ENCODE measurements at places on chromosomes 5 and 9.

DNA sequence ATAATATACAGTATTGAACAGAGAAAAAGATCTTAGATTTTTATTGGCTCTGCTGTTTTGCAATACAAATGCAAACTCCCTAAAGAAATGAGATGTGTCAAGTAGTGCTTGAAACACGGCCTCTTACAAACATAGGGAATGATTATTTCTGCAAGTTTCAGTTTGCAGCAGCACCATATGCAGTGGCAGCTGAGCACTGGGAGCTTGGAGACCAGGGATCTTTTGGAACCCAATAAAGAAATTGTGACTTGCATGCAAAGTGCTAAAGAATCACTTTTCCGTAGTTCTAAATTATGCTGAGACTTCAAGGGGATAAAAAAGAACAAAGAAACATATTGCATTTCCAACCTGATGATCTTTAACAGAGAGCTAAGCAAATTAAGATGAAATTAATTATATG, 674.6 kb upstream of the ZNF608 start:
- no peak for DNase-seq

GRCh38 chr5:132046880-132047299, 13.6 kb upstream of the IL3 start:
- DNase-seq: no peak

- DNase-seq: no peak
Measured at GRCh38 chr9:69549310-69550202, 122.6 kb downstream of the APBA1 start.

GRCh38 chr5:109723606-109724005, 33.9 kb downstream of the MAN2A1 start:
- no peak for DNase-seq

GRCh38 chr9:105144076-105144475, 100.4 kb upstream of the SLC44A1 start:
- DNase-seq: no peak

DNA sequence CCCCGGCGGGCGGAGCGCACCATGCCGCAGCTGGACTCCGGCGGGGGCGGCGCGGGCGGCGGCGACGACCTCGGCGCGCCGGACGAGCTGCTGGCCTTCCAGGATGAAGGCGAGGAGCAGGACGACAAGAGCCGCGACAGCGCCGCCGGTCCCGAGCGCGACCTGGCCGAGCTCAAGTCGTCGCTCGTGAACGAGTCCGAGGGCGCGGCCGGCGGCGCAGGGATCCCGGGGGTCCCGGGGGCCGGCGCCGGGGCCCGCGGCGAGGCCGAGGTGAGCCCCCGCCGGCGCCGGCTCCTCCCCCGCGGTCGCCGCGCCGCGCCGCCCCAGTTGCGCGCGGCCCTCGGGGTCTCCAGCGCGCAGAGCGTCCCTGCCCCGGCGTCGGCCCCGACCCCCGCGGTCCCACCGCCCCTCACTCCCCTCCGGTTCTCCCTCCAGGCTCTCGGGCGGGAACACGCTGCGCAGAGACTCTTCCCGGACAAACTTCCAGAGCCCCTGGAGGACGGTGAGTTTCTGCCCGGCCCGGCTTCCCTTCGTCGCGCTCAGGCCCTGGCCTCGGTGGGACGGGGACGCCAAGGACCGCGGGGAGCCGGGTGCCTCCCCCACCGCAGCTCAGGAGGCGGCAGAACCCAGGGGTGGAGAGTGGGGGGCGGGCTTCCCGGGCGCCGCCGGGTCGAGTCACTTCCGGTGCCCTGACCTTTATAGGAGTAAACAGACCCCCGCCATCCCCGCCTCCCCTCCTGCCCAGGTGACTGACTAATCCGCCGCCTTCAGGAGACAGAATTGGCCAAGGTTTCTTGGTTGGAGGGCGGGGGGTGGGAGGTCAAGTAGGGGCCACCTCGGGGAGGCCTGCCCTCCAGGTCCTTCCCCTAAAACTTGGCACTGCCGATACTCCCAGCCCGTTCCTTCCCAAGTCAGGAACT, 665 bp downstream of the TCF7 start:
- no peak for DNase-seq

GRCh38 chr5:172438319-172438668, 16.0 kb downstream of the SH3PXD2B start:
- DNase-seq: no peak

GRCh38 chr5:53469946-53470687, 10.3 kb upstream of the FST start:
- DNase-seq: no peak

DNA sequence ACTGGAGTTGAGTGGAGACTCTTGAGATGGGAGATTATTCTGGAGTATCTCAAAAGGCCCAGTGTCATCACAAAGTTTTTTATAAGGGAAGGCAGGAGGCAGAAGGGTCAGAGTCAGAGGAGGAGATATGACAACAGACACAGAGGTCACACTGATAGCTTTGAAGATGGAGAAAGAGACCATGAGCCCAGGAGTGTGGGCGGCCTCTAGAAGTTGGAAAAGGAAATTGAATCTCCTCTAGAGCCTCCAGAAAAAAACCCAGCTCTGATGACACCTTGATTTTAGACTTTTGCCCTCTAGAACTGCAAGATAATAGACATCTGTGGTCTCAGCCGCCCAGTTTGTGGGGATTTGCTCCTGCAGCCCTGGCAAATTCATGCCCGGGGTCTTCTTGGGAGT, 64.8 kb upstream of the SPTLC1 start:
- no peak for DNase-seq

DNA sequence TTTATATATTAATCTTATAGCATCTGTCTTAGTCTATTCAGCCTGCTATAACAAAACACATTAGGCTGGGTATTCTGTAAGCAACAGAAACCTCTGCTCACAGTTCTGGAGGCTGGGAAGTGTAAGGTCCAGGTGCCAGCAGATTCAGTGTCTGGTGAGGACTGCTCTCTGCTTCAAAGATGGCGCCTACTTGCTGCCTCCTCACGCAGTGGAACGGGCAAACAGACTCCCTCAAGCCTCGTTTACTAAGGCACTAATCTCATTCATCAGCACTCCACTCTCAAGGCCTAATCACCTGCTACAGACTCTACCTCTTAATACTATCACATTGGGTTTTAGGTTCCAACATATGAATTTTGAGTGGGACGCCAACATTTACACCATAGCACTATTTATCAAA, 5.2 kb upstream of the TBC1D2 start:
- DNase-seq: no peak

- no peak for DNase-seq
Measured at GRCh38 chr9:134353539-134353938, 27.3 kb downstream of the RXRA start.

- DNase-seq: no peak
Measured at GRCh38 chr5:145465474-145466263, 369.5 kb downstream of the PRELID2 start.

GRCh38 chr9:114026335-114026734, 51.8 kb downstream of the AMBP start:
- no peak for DNase-seq

- DNase-seq: no peak
Measured at GRCh38 chr5:78429332-78429980, 69.0 kb downstream of the SCAMP1 start.

- no peak for DNase-seq
Measured at GRCh38 chr5:81162501-81162900, 70.6 kb upstream of the CKMT2 start.

DNA sequence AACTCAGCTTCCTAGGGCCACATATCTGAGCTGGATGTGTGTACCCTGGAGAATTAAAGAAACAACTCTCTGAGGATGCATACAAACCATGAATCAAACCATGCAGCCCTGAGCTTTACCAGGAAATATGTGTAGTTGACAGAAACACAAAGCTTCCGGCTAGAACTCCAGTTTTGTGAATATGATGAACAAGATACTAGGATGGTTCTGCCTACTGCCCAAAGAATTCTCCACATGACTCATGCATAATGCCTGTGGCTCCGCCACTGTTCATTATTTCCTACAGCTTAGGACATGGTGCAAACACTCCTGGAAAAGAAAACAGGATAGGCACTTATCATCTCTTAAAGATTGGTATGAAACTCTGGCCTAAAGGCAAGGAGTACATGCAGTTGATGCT, 343.4 kb downstream of the DNAH5 start:
- DNase-seq: no peak

GRCh38 chr5:148732692-148733091, 78.4 kb upstream of the HTR4 start:
- DNase-seq: no peak

- no peak for DNase-seq
Measured at GRCh38 chr9:86303316-86303975, 21.1 kb upstream of the ISCA1 start.

- DNase-seq: no peak
Measured at GRCh38 chr9:91516777-91517176, 93.1 kb upstream of the NFIL3 start.

DNA sequence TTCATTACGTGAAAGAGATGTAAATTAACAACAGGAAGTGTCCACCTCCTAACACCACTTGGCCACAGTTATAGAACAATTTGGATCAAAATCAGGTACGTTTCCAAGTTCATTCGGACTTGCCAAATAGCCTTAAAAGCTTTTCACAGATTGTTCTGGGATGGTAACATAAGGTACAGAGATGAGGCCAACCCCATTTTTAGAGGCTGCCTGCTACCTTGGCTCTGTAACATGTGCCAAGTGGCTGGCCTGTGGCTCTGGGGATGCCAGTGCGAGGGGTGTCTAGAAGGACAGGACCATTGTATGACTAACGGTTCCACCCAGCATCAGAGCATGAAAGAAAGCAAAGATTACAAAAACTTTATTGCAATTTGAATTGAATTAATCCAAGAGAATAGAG, 91.0 kb downstream of the LHFPL2 start:
- DNase-seq: no peak

GRCh38 chr5:150519560-150519945, 11.6 kb downstream of the NDST1 start:
- DNase-seq: no peak

- DNase-seq: no peak
Measured at GRCh38 chr5:39440192-39440957, 15.6 kb upstream of the DAB2 start.

DNA sequence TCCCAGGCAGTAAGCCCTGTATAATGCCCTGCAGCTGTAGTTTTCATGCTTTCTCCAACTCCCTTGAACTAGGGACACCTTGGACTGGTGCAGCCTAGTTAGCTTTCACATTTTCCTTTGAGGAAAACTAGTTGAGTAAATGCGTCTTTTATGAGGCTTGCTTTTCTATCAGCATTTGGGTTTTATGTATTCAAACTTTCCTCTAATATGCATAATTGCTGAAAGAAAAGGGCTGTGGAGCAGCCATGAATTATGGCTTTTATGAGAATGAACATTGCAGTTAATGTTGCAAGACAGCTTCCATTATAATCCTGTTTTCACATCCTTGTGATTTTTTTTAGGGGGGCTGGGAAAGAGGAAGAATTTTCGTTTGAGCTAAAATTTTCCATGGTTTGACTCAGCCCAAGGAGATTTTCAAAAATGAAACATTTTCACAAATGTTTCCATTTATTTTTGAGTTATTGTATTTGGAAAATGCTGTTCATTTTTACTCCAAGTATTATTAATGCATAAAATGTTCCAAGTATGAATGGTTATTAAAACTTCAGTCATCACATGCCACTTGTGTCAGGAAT, 57.9 kb upstream of the PPP3R2 start:
- DNase-seq: no peak

- DNase-seq: no peak
Measured at GRCh38 chr9:70964861-70965260, 156.6 kb downstream of the TRPM3 start.

- no peak for DNase-seq
Measured at GRCh38 chr5:132235340-132235739, 7.7 kb upstream of the P4HA2 start.
